Stimulated activated CD4-positive, alpha-beta T cell treated with anti-CD3 and anti-CD28 coated beads, TNF-alpha, amount 100 ng/mL, for 4 hours (primary cell): ENCODE measurements at places on chromosomes 16 and 17.

DNA sequence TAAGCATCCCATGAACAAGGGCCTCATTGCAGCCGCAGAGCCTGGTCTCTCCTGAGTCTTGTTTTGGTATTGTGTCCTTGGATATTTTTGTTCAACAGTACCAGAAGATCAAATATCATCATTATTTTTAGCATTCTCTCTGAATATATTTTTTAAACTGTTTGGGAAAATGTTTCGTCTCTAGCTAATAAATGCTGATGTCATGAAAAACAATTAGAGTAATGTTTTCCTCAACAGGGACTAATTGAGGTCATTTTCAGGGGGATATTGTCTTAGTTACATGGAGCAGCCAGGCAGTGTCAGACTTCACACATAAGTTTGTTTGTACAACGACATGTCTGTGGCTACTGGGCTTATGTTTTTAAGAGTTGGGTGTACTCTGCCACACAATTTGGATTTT is 805.3 kb upstream of the SOX9 start:
- DNase-seq: no peak

DNA sequence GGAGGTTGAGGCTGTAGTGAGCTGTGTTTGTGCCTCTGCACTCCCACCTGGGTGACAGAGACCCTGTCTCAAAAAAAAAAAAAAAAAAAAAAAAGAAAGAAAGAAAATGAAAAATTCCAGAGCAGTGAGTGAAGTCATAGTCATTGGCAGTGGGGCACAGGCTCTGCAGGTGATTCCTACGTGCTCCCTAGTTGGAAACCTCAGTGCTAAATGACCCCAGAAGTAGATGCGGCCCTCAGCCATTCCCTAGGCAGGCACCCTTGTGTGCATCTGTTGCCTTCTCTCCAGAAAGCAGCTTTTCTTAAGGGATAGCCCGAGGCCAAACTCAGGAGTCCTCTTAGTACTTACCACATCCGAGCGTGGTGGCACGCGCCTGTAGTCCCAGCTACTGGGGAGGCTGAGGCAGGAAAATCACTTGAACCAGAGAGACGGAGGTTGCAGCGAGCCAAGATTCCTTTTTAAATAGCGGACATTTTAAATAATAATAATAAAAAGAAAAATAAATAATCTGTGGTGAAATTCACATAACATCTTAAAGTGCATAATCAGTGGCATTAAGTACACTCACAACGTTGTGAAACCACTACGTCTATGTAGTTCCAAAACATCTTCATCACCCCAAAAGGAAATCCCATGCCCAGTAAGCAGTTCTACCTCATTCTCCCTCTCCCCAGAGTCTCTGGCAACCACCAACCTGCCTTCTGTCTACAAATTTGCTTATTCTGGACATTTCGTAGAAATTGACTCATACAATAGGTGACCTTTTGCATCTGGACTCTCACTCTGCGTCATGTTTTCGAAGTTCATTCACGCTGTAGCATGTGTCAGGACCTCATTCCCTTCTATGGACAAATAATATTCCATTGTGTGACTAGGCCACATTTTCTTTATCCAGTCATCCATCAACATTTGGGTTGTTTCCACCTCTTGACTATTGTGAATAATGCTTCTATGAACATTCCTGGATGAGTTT is 12.5 kb upstream of the SPHK1 start:
- DNase-seq: no peak

DNA sequence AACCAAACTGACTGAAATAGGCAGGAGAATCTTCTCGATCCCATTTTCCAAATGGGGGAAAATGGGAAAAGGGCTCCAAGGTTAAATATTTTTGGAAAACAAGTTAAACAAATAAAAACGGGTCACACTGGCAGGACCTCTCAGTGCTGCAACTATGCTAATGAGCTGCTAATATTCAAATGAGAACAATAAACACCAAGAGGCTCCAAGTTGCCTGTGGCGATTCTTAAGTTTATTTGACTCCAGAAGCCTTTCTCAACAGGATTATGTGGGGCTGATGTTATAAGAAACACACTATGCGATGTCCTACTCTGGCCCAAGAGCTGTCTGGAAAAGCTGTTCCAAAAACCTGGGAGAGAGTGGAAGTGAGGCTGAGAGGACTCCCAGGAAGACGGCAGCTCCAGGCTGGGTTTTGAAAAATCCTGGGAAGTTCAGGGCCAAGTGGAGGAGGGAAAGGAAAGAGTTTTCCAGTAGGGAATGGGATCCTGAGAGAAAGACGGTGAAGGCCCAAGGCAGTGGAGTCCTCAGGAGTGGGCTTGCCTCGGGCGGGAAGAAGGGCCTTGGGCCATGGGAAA is 21.4 kb downstream of the WNT3 start:
- no peak for DNase-seq

GRCh38 chr17:36918211-36918691 is 19.0 kb upstream of the LHX1 start:
- DNase-seq: no peak

- no peak for DNase-seq
Measured at GRCh38 chr17:72635034-72635635, 457.4 kb downstream of the SLC39A11 start.

DNA sequence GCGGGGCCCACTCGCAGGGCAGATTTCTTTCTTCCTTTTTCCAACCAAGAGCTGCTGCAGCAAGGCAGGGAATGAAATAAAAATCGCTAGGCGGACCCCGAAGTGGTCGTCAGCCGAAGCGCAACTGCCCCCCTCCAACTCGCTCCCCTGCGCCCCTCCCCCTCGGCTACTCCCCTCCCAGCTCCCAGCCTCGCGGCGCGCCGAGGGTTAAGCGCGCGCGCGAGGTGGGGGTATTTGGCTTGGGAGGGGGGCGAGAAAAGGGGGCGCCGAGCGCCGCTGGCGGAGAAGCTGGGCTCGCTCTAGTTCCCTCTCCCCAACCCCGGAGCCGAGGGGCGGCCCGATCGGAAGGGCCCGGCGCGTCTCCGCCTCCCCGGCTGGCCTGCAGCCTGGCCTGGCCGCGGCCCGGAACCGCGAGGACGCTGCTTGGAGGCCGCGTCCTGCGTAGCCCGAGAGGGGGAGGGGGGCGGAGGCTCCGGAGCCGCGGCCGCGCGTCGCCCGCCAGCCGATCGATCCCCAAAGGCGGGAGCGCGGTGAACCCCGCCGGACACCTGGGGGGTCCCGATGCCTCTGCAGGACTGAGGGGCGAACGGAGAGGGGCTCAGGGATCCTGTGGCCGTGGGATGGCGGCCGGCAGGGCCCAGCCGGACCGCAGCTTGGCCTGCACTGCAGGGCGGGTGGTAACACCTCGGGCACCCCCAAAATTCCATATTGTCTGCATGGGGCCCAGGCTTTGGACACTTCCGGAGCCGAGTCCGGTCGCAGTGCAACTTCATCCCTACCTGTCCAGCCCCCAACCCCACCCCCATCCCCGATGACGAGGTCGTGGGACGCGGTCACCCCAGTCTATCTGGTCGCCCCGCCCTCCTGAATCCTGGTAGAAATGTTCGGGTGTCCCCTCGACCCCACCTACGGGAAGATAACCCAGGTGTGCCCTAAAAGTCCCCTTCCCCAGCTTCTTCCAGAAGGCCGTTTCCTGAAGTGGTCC is 4.9 kb upstream of the CBX4 start:
- DNase-seq: no peak
